ENCODE measurements at places on chromosomes 6 and 20. TPM values are rescaled to one million over a fixed set of nuclear protein-coding genes. Genes with fewer than 3 reads are reported as not detected.

Gene ELOVL2
- total RNA-seq: not detected

Gene SEL1L2
- not detected for total RNA-seq

Gene DEFB132
- total RNA-seq: not detected

Gene DEFB127
- total RNA-seq: not detected

Gene PI16
- 4.2 TPM for total RNA-seq

Gene RNF114
- total RNA-seq: 99.2 TPM

Gene PDYN
- total RNA-seq: not detected

Gene BMP2
- not detected for total RNA-seq

Gene MUCL3
- 0.09 TPM for total RNA-seq

Gene TMC2
- not detected for total RNA-seq

Gene SLC17A2
- not detected for total RNA-seq

Gene PAK5
- not detected for total RNA-seq

Gene SIM1
- 0.07 TPM for total RNA-seq

Gene MTRF1L
- total RNA-seq: 13.8 TPM

Gene ASIP
- not detected for total RNA-seq

Gene CHRNA4
- not detected for total RNA-seq

Gene CAPN11
- total RNA-seq: not detected

Gene POFUT1
- total RNA-seq: 59.7 TPM

Gene FAM217A
- total RNA-seq: not detected

Gene CYP21A2
- 1.3 TPM for total RNA-seq

Measured in activated T-cell treated with anti-CD3 and anti-CD28 coated beads, Interleukin-2, amount 50 U/mL, for 72 hours (primary cell).